ENCODE measurements at places on chromosomes 3 and 15.

DNA sequence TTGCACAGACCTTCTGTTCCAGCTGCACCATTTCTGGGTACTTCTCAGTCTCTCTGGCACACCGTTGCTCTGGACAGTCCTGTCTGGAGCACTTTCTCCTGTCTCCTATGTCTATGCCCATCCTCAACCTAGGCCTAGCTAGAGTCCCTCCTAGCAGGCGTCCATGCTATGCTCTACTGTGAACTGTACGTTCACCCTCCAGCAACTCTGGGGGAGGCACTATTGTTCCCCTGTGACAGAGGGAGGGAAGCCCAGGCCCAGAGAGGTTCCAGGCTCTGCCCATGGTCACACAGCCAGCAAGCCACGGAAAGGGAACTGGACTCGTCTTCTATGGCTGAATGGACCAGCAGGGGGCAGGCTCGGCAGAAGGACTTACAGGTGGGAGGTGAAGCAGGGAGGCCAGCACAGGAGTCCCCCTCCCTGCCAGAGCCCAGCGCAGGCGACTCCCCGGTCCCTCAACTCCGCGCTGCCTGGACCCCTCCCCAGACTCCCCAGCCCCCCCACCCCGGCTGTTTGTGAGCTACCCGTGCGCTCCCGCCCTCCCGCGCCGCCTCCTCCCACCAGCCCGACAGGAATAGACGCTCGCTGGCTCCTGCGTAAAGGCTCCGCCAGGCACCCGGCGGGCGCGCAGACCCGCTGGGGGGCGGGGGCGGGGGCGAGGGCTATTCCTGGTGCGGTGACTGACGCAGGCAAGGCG lies 1.7 kb upstream of the LINGO1 start:
- peak; percentile 81 for DNase-seq

DNA sequence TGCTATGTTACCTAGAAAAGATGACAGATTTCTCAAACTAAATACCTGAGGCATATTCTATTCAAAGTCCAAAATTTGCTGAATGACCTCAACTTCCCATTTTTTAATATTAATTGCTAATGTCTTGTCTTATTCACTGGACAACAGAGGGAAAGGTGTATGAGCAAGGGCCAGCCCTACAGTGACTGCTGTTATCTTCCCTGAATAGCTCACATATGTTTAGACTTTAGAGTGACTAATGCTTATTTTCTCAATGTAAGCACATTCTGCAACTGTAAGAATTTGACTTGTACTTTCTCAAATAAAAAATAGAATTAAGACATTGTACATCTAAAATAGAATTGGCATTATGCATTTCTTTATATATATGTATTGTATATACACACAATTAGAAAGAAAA lies 26.5 kb upstream of the AADACL2 start:
- no peak for DNase-seq

GRCh38 chr15:31163769-31164572 lies 62.4 kb upstream of the TRPM1 start:
- no peak for DNase-seq

DNA sequence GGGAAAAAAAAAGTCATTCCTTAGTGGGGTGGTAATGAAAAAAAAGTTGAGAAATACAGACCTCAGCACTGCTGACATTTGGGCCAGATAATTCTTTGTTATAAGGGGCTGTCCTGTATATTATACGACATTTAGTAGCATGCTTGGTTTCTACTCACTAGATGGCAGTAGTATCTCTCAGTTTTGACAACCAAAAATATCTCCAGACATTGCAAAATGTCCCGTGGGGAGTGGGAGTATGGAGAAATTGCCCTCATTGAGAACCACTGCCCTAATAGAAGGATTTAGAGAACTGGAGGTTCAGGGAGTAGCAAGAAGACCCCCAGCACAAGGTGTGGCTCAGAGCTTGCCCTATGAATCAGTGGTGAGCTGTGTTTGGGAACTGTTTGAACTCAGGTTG lies 28.6 kb upstream of the TEX264 start:
- DNase-seq = no peak

- no peak for DNase-seq
Measured at GRCh38 chr3:186171521-186171920, 62.6 kb upstream of the ETV5 start.

DNA sequence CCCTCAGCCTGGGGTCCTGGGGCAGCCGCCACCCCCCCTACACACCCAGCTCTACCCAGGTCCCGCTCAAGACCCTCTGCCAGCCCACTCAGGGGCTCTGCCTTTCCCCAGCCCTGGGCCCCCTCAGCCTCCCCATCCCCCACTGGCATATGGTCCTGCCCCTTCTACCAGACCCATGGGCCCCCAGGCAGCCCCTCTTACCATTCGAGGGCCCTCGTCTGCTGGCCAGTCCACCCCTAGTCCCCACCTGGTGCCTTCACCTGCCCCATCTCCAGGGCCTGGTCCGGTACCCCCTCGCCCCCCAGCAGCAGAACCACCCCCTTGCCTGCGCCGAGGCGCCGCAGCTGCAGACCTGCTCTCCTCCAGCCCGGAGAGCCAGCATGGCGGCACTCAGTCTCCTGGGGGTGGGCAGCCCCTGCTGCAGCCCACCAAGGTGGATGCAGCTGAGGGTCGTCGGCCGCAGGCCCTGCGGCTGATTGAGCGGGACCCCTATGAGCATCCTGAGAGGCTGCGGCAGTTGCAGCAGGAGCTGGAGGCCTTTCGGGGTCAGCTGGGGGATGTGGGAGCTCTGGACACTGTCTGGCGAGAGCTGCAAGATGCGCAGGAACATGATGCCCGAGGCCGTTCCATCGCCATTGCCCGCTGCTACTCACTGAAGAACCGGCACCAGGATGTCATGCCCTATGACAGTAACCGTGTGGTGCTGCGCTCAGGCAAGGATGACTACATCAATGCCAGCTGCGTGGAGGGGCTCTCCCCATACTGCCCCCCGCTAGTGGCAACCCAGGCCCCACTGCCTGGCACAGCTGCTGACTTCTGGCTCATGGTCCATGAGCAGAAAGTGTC lies 30.2 kb downstream of the PTPN23 start:
- DNase-seq = no peak

DNA sequence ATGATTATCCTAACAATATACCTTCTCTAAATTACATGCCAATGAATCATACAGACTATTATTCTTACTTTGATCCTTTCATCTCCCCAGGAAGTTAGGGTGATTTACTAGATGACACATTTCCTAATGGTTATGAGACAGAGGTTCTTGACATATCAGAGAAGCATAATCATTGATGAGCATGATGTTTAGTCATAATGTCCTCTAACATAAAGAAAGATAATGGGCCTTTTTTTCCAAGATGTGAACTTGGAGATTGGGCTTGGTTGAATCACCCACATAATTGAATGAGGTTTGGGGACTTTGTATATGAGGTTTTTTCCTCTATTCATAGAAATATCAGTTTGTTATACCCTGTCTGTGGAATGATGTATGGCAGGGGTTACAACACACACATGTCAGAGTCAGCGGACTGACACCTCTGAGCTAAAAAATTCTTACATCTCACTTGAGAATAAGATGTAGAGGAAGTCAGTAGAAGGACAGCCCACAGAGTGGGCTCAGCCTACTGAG lies 69.7 kb upstream of the DCBLD2 start:
- DNase-seq = no peak

DNA sequence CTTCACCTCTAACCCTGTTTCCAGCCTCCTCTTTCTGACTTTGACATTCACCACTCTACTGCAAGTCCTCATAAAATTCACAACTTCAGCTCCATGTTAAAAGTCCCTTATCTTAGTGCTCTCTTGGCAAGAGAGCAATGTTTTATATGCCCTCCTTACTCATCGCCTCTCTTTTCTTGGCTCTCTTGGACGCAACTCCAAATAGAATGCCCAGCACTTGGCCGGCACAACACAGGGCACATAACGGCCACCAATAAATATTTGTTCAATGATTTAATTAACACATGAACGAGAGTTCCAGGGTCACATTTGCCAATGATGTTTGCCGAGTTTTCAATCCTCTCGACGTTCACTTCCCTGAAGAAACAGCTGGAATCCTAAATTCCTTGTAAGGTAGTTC lies 401.4 kb downstream of the ROBO1 start:
- no peak for DNase-seq

- no peak for DNase-seq
Measured at GRCh38 chr3:184002469-184002868, 15.2 kb downstream of the ABCC5 start.

DNA sequence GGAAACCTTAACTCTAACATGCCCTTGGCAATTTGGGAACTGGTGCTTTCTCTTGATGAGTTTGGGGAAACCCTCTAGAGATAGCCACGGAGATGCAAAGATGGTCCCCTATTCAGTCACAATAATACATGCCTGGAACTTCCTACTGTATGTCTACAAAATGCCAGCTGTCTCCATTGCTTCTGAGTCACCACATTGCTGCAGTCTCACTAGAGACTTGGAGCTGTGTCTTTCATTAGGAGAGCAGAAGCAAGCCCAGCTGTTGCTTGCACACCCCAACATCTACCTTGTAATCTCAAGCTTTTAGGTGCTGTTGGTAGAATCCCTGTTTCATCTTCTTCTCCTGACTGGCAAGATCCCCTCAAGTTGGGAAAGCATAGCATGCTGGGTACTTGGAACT lies 261.0 kb downstream of the ADAMTSL3 start:
- DNase-seq = no peak

DNA sequence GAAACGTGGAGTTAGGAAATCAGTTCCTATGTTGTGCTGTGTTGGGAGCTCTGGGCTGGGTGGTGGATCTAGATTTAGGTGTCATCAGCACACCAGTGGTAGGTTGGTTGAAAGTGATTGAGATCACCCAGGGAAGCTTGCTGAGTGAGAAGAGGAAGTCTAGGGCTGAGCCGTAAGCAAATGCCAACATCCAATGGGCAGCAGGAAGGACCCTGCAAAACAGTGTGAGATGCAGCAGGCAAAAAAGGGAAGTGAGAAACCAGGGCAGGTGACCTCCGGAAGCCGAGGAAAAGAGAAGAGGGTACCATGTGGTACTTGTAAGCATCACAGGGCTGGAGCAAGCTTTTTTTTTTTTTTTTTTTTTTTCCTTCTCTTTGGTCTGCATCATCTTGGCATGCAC lies 15.9 kb upstream of the COPG1 start:
- no peak for DNase-seq

DNA sequence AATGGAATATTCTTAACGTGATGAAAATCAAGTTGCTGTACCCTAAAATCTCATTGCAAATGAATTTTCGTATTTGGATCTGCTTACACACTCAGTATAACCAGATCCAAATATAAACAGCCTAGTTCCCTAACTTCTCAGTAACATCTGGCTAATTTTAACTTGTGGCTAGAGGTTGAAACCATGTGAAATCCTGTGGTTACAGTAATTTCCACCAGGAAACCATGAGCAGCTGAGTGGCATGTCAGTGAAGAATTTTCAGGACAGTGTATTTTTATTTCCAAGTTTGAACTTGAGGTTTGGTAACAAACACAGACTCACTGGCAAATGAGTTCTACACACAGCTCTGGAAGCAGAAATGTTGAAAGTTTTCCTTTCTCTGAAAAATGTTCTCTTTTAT lies 754.1 kb downstream of the NR2F2 start:
- DNase-seq = no peak

DNA sequence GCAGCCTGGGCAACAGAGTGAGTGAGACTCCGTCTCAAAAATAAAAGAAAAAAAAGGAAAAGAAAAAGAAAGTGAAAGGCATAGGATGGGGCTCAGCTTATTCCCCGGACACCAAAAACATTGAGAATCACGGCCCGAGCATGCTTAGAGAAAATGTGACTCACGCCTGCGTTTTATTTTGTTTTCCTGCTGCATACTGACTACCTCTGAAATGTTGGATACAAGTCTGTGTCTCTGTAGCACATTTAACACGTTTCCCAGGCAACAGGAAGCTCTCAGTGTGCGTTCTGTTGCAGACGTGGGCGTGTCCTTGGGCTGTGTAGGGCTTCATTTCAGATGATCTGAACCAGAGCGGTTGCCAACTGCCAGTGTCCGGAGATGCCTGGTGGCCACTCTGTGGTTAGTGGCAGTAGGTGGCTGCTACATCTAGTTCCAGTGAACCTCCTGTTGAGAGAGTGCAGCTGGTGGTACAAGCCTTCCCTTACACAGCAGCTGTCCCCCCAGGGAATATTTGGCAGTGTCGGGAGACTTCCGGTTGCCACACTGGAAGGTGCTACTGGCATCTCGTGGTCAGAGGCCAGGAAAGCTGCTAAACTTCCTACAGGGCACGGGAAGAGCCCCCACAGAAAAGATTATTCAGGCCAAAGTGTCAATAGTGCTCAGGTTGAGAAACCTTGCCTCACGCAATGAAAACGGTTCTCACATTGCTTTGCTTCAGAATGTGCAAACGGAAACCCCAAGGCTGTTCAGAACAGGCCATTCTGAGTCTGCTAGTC lies 3.0 kb downstream of the SLC51A start:
- DNase-seq = peak; percentile 60

- DNase-seq = no peak
Measured at GRCh38 chr15:47610736-47611135, 106.6 kb upstream of the SEMA6D start.

DNA sequence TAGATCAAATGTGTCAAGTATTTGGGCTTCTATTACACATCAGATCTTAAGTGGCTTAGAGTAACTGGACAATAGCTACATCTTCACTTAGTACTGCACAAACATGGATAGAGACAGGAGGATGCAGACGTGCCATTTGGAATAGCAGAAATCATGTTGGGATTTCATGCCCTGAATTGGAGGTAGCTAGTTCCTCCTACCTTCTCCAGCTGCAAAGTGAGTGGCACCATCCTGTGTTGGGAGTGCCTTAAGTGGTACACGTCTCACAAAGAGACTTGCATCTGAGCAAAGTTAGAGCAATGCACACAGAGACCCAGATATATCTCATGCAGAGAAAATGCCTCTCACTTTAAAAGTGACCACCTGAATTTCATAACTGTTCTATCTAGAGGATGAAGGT lies 136.5 kb downstream of the SSR3 start:
- no peak for DNase-seq

DNA sequence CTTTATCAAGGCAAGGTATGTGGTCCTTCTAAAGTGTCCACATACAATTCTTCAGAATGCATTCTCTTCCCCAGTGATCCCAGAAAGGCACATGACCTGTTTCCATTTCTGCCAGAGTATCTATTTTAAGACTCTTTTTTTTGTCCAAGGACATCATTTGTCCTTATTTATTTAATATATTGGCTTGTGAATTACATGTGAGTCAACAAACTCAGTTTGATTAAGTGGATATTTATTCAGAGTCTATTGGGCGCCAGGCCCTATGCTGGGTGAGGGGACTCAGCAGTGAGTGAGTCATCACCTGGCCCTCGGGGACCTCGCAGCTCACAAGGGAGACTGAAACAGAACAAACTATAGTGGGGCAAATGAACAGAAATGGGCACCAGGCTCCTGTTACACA lies 136.8 kb downstream of the SNRK start:
- no peak for DNase-seq

GRCh38 chr3:122992676-122993075 lies 34.9 kb downstream of the SEMA5B start:
- no peak for DNase-seq

Data from type B pancreatic cell (in vitro differentiated cells).